ENCODE measurements at places on chromosomes 16 and 17.
A peak's percentile ranks its signal among the peaks of the same experiment; 100 is the strongest.

DNA sequence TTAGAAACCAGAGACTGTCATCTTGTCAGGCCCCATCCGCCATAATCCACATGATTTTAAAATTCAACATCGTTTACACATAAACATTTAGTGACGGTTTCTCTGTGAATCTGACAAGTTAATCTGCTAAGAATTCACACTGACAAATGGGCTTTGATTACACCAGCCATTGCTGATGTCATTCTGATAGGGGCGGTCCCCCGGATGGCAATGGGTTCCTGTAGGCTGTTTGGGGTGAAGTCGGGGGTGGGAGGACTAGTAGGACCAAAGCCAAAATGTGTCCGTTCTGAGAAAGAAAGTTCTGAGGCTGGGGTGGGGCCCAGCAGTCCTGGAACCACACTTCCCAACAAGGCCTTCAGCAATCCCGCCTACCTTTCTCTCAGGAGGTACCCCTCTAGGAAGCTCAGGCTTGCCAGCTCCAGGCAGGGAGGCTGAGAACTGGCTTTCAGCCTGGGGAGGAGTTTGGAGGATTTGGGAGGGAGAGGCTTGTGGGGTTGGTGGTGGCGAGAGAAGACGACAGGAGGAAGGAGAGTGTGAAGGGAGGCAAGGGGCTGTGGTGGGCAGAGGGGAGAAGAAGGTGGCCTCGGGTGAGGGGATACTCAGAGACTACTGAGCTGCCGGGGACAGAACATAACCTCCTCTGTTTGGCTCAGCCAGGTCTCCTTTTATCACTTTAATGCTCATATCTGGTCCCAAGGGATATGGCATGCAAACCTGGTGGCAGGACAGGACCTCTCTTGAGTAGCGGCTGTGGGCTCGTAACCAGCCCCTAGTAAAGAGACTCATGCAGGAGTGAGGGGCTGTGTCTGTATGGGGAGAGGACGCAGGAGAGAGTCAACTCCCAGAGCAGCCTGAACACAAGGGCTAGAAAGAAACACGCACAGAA lies 8.6 kb downstream of the HIC1 start:
- no peak for DNase-seq

GRCh38 chr17:52477824-52478699 lies 319.5 kb upstream of the CA10 start:
- DNase-seq: no peak

- no peak for DNase-seq
Measured at GRCh38 chr16:49621241-49622083, 234.4 kb downstream of the ZNF423 start.

- no peak for DNase-seq
Measured at GRCh38 chr17:80827646-80828643, 163.7 kb upstream of the CHMP6 start.

GRCh38 chr17:7021993-7022778 lies 664 bp upstream of the BCL6B start:
- peak; percentile 90 for DNase-seq

DNA sequence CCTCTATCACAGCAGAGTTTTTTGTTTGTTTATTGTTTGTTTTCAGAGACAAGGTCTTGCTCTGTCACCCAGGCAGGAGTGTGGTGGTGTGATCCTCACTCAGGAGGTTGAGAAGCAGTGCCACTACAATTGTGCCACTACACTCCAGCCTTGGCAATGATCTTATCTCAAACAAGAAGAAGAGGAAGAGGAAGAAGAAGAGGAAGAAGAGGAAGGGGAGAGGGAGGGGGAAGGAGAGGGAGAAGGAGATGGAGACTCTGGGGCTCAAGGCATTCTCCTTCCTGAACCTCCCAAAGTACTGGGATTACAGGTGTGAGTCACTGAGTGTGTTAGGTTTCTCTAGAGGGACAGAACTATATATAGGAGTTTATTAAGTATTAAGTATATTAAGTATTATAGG lies 17.1 kb upstream of the C17orf58 start:
- DNase-seq: no peak

- DNase-seq: no peak
Measured at GRCh38 chr16:4463522-4464163, 10.8 kb downstream of the NMRAL1 start.

DNA sequence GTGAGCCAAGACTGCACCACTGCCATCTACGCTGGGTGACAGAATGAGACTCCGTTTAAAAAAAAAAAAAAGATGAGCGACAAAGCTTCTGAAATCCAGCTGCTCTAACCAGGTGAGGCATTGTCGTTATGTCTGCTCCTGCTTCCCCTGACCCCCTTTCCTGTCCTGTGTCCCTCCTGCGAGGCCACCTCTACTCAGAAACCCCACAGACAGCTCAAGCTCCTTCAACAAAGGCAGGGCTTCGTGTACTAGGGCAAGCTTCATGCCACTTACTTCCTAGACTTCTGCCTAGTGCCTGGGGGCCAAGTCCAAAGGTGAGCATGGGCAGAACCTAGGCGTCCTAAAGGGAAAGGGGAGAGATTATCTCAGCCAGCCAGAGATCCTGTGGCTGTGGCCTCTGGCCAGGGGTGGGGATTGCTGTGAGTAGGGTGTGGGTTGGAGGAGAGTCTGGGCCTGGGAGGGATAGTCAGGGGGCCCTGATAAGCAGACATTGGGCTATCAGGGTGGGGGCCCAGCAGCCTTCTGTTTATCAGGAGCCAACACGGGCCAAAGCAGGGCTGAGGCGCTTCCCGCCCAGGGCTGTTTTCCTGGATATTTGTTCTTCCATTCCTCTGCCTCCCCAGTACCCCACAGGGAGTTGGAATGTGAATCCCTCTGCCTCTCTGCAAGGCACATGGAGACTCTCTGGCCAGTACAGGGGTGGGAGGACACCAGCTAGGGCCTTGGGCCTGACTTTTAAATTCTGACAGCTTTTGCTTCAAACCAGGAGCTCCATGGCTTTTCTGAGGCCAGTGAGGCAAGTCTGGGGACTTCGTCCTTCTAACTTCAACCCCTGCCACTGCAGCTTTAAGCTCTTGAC lies 10.4 kb downstream of the ERAL1 start:
- DNase-seq: no peak

GRCh38 chr16:12084436-12084835 lies 107.9 kb downstream of the SNX29 start:
- no peak for DNase-seq

DNA sequence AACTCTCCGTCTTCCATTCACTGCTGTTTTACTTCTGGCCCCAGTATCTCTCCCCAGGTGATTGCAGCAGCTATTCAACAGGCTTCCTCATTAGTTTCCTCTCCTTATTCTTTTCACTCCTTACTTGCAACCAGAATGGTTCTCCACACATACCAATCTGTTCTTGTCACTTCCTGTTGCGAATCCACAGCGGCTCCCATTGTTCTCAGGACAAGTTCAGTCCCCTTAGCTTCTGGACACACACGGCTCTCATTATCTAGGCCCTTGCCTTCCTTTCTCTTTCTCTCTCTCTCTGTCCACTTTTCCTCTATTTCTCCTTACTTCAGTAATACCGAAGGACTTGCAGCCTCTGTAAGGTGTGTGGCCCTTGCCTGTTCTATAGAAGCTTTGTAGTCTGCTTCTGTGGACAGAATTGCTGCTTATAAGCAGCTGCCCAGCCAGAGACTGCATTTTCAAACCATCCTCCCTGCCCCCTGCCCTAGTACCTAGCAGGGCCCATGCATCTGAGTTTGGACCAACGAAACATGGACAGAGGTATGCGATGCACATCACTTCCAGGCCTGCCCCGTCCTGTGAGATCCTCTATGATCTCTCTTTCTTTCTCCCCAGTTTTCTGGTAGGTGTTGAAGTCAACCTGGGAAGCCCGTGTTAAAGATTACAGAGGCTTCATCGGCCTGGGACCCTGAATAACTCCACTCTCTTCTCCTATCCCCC lies 45.7 kb downstream of the VAT1L start:
- no peak for DNase-seq

- peak; percentile 62 for DNase-seq
Measured at GRCh38 chr17:42221886-42222745, 27.8 kb upstream of the GHDC start.

- no peak for DNase-seq
Measured at GRCh38 chr17:1943436-1943831, 81.7 kb downstream of the RTN4RL1 start.

DNA sequence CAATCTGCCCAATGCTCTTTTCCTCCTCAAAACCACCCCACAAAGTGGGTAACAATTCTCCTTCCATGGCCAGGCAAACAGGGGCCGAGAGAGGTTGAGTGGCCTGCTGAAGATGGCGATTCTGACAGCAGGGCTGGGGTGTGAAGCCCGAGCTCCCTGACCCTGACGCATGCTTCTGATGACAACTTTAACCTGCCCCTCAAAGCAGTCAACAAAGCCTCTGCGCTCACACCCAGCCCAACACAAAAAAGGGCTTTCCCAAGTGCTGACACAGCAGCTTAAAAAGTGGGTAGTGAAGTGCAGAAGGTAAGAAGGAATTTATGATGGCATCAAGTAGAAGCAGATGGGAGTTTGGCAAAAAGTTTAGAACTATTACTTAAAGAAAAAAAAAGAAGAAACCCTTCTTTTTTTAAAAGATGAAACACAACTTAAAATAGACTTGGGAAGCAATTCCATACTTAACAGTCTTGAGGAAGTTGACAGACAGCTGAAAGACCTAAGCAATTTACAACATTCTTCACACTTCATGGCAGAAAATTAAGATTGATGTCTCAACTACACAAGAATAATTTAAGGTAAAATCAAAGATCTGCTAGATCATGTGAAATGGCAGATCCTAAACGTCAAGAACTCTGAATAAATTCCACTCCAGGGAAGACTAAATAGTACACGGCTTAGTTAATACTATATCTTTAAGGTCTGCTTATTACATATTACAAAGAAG lies 133.9 kb downstream of the PARN start:
- DNase-seq: no peak

GRCh38 chr16:9360075-9360474 lies 268.6 kb downstream of the HAPSTR1 start:
- DNase-seq: no peak

- DNase-seq: no peak
Measured at GRCh38 chr16:64206862-64207261, 915.0 kb downstream of the CDH11 start.

GRCh38 chr16:35559911-35560636 lies 2100.7 kb downstream of the TP53TG3F start:
- DNase-seq: no peak

DNA sequence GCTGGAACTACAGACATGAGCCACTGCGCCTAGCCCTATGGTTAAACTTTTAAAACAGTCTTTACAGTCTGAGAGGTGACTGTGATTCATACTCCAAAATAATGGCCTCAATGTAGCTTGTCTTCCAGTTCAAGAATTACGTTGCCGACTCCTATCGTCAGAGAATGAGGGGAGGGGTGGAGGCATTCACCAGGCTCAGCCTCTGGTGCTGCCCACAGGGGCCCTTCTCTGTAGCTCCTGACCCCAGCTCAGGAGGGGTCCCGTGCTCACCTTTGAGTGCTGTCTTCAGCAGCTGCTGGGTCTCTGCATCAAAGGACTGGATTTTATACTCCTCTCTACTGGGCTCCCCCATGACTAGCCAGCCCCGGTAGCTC lies 1.2 kb downstream of the MIF4GD start:
- DNase-seq: no peak

All from adipocyte (in vitro differentiated cells).